ENCODE measurements at places on chromosomes 3 and 15.

GRCh38 chr3:138127636-138128365 lies 4.4 kb downstream of the A4GNT start:
- no peak for DNase-seq

DNA sequence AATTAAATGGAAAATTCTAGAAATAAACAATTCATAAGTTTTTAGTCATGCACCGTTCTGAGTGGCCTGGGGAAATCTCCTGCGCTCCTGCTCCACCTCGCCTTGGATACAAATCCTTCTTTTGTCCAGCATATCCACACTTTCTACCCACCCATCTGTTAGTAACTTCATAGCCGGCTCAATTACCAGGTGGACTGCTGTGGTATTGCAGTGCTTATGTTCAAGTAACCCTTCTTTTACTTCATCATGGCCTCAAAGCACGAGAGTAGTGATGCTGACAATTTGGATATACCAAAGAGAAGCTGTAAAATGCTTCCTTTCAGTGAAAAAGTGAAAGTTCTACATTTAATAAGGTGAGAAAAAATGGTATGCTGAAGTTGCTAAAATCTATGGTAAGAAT lies 142.3 kb upstream of the CHL1 start:
- DNase-seq, result no peak

- no peak for DNase-seq
These were observed 71.9 kb upstream of the LPP start for GRCh38 chr3:188082031-188082430.

GRCh38 chr3:158539414-158540014 lies 31.5 kb upstream of the MLF1 start:
- DNase-seq, result no peak

DNA sequence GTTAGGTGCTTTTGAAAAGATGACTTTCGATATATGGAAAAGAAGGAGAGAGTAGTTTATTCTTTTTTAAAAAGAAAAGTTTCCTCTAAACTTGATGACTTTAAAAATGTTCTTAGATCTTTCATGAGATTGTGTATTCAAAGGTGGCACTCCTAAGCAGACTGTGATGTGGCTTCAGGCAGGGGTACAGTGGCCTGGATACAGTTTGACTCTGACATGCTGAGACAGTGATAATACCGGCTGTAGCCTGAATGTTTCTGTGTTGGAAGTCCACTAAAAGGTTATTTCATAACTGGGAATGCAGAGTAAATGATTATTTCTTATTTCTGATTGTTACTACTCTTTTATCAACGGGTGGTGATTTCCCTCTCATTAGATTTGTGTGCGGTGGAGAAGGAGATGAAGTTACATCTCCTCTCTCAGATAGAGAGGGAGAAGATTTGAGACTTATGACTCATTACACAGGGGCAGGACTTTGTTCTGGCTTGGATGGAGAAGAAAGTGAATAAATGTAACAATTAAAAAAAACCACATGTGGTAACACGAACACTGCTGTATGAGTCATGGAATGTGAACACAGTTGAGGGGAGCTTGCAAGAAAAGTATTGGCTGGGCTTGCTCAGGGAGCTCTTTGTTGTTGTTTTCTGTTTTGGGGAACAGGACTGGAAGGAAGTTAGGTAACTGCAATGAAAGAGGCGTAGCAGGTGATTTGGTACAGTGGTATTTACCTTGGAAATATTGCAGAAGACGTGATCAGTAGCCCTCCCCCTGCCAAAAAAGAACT lies 21.6 kb downstream of the SPTSSB start:
- no peak for DNase-seq

DNA sequence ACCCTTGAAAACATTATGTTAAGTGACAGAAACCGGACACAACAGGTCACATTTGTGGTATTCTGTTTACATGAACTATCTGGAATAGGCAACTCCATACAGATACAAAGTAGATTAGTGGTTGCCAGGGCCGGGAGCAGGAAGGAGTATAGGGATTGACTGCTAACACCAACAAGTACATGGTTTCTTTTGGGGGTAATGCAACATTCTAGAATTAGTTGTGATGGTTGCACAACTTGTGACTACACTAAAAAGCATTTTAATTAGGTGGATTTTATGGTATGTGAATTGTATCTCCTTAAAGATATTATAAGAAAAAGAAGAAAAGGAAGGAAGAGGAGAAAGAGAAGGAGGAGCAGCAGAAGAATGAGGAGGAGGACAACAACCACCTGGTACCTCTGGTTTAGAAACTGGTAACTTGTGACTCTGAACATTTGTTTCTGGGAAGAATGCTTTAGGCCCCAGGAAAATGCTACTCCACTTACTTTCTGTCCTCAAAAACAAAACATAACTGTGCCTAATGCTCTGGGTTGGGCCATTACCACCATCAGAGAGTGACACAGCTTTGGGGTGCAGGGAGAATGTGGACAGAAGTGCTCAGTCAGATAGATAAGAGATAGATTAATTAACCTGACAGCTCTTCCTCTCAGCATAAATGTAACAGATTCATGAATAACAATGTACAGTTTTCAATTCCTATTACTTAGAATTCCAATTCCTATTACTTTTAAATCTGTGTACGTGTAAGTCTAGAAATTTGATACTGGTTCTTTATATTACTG lies 20.3 kb downstream of the SETMAR start:
- no peak for DNase-seq

GRCh38 chr3:101193957-101194356 lies 126.4 kb downstream of the IMPG2 start:
- no peak for DNase-seq

DNA sequence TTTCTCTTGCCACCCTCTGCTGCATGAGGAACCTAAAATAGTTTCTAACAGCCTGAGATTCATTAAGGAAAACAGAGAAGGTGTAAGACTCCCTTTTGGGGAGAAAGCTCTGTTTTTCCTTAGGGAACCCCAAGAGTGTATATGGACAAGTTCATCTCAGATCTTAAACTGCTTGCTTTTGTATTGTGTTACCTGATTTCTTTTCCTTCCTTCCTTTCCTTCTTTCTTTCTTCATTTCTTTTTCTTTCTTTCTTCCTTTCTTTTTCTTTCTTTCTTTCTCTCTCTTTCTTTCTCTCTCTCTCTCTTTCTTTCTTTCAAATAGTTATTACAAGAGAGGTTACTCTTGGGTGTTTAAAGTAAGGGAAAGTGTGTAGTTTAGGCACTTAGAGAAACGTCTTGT lies 5.3 kb upstream of the POC1A start:
- DNase-seq, result no peak

DNA sequence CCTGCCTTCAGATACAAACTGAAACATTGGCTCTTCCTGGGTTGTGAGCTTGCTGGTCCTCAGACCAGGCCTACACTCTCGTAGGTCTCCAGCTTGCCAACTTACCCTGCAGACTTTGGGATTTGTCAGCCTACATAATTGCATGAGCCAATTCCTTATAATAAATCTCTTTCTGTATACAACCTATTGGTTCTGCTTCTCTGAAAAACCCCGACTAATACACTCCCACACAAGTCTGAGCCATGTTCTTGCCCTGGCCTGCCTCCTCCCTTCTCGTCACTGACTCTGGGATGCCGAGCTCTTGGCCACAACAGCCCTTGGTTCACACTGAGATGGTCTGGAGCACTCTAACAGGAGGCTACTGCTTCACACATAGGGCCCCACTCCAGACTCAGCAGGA lies 9.5 kb downstream of the CYP19A1 start:
- DNase-seq, result no peak

DNA sequence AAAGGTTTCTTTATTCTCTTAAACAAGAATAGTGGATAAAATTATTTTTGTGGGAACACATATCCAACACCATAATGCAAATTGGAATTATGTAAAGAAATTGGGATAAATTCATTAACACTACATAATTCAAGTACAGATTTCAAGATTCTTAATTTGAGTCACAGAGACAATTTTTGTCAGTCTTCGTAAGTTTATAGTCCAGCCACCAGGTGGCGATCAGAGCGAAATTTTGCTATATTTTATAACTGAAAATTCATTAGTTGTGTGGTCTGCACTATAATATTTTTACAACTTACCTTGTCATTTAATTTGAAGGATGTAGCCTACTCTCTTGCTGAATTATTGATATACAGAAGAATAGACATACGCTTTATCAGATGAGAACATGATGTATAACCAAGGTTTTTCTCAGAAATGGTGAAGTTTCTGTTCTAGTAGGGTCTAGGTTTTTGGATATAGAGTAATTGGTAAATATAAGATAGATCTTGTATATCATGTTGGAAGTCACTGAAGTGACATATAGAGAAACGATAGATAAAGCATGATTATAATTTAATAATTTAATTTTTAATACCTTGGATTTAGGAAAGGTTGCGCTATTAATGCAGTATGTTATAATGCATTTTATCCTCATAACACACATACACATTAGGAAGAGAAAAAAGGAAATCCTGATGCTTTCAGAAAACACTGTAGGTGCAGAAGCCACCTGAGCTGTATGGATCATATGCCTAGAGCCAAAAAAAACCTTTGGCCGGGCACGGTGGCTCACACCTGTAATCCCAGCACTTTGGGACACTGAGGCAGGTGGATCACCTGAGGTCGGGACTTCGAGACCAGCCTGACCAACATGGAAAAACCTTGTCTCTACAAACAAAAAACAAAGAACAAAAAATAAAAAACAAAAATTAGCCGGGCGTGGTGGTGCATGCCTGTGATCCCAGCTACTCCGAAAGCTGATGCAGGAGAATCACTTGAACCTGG lies 31.7 kb downstream of the PLSCR4 start:
- no peak for DNase-seq

DNA sequence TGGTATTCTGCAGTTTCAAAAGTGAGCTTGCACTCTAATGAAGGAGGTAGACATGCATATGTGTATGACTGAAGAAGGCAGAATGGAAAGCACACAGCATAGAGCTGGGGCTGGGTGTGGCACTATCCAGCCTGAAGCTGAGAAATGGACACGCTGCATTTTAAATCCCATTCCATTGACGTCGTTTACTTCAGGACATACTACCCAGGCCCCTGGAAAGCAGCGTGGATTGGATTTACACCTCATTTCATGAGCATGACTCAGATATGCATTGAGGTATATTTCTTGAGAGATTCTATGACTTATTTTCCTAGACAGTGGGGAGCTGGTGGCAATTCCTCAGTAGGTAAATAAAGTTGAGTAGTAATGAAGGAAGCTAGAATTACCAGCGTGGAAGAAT lies 101.4 kb downstream of the ABI3BP start:
- no peak for DNase-seq

GRCh38 chr3:191301017-191301416 lies 28.2 kb upstream of the CCDC50 start:
- no peak for DNase-seq

GRCh38 chr3:184361932-184362667 lies 590 bp downstream of the POLR2H start:
- no peak for DNase-seq

DNA sequence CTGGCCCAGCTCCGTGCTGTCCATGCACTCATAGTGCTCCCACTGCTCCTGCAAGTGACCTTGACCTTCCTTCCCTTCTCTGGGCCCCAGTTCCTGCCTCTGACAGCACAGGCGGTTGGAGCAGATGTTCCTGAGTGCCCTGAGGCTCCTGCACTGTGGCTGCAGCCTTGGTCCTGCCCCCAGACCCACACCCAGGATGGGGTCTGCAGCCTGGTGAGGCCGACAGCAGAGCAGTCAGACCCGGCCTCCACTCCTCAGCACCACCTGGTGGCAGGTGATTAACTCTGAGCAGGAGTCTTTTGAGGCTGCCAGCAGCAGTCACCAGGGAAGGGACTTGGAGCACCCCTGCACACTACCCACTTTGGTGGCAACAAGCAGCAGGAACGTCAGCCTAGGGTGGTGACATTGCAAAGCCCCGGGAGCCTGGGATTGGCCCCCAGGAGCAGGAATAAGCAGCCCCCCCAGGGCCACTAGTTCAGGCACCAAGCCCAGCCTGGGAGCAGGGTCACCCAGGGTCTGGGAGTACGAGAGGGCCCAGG lies 64.6 kb downstream of the CYP11A1 start:
- DNase-seq, result no peak

GRCh38 chr15:22808240-22808639 lies 21.8 kb downstream of the NIPA1 start:
- DNase-seq, result no peak

GRCh38 chr15:100818927-100819326 lies 60.7 kb upstream of the ALDH1A3 start:
- DNase-seq, result no peak

DNA sequence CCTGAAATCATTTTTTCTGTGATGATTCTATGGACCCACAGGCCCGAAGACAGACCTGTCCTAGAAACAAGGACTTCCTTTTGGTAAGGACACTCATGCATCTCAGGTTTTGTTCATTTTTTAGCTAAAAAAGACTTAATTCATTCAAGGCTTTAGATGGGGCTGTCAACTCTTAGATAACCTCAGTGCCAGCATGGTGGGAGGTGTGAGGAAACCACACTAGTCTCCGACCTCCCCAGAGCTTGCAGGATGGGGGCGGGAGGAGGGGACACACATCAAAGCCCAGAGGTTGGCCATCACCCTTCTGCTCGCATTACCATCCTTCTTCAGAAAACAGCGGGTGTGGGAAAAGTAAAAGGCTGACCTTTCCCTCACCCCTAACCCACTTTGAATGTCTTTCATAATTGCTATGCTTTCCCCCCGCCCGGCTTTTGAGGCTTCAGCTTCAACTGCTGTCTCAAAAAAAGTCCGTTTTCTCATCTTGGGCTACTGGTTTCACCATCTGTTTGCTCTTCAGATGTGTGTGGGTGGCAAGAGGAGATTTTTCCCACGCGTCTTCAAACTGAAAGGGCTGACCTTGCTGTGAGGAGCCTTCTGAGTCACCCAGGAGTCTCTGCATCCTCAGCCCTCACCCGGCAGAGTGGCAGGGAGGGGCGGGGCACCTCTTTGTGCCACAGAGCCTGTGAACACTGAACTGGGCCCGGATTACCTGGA lies 27.6 kb upstream of the CXCR6 start:
- peak; percentile 54 for DNase-seq

DNA sequence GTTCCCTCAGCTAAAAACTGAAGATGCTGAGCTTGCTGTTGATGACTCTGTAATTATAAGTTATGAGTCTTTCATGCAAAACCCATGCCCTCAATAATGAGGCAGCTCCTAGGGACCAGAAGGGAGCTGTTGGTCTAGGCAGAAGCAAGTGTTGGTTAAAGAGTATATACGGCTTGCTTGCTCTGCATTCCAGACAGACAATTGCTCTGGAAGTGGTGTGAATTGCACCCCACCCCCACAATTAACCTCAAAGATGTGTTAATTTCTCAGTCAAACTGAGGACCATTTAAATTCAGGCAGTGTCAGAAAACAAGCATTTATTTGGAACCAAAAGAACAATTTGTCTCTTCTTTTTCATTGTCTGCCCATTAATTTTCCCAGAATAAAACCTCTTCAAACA lies 163.5 kb upstream of the EOMES start:
- no peak for DNase-seq
